ENCODE measurements at places on chromosomes 5 and 9.

GRCh38 chr5:157677931-157678330, 6.6 kb downstream of the C5orf52 start:
- DNase-seq: no peak

DNA sequence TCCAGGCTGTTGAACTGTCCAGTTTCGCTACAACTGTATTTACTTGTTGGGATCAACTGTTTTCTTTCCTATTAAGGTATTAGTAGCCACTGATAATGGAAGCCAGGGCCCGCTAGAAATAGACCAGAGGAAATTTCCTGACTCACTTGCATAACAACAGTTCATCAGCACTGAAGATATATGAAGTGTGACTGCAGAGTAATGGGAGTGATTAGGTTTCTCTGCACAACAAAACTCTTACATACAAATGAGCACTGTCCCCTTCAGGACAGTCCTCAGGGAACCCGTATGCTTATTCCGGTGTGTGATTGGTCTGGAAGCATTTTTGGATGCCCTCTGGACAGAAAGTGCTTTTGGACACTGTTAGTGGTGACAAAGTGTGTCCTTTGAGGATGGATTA, 55.3 kb downstream of the LIX1 start:
- no peak for DNase-seq

GRCh38 chr9:1414711-1415131, 364.6 kb downstream of the DMRT2 start:
- DNase-seq: no peak

- no peak for DNase-seq
Observed at GRCh38 chr9:128895556-128895955, 13.6 kb downstream of the LRRC8A start.

- DNase-seq: no peak
Observed at GRCh38 chr9:121154782-121155181, 46.9 kb downstream of the RAB14 start.

- no peak for DNase-seq
Observed at GRCh38 chr5:93675460-93676450, 65.6 kb downstream of the POU5F2 start.

GRCh38 chr5:54881286-54882005, 103.9 kb downstream of the ESM1 start:
- no peak for DNase-seq

DNA sequence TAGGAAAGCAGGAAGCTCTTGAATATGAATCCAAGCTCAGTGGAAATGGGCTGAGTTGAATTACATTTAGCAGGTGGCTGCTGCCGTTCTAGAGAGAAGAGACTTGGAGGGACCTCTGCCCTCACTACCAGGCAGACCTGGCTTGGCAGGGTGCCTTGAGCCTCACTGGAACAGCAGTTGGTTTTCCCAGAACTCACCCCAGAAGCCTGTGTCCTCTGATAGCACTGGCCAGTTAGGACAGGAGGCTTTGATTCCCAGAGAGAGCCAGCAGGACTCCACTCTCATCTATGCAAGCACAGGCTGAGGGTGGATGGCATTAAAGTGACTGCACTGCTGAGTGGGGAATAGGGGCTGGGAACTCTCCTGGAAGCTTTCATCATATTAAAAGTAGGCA, 54.8 kb downstream of the PWWP2A start:
- no peak for DNase-seq

DNA sequence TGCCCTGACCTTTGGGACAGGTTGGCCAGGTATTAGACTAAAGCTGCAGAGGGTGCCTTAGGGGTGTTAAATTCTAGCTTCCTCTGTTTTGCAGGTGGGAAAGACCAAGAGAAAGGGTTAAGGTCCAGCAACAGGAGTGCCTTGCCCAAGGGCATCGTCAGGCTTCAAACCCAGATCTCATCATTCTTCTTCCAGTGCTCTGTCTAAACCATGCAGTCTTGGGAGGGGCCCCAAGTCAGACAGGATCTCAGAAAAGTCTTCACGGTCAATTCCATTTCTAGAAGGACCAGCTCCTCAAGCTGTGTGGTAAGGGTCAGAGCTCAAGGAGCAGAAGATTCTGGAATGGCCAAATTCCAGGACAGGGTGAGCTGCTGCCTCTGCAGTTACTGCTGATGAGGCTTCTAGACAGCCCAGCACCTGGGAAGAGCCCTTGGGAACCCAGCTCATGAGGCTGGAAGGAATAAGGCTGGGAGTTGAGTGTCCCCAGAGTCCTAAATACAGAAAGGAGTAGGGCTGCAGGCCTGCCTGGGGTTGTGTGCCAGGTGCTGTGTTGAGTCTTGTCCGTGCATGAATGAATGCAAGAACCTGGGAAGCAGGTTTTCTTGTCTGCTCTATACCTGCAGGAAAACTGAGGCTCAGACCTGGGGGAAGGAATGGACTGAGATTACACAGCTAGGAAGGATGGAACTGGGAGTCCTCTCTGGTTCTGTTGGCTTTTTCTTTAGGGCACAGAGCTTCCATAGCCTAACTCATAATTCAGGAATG, 69.3 kb downstream of the WWC1 start:
- no peak for DNase-seq

DNA sequence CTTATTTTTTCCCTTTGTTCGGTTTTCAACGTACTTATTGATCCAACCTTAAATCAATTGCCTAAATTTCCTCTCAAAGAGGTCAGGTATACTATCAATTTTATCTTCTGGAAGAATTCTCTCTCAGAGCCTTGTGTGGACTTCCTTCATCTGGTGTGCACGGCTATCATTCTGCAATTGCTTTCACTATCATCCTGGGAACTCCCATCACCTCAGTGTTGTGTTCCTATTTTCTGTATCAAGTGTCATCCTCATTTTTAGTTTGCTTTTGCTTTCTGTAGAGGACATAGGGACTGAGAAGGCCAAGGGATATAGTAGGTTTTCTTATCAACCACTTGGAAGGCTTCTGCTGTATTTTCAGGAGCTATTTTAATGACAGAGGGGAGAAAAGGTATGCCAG, 11.3 kb downstream of the STOM start:
- no peak for DNase-seq

DNA sequence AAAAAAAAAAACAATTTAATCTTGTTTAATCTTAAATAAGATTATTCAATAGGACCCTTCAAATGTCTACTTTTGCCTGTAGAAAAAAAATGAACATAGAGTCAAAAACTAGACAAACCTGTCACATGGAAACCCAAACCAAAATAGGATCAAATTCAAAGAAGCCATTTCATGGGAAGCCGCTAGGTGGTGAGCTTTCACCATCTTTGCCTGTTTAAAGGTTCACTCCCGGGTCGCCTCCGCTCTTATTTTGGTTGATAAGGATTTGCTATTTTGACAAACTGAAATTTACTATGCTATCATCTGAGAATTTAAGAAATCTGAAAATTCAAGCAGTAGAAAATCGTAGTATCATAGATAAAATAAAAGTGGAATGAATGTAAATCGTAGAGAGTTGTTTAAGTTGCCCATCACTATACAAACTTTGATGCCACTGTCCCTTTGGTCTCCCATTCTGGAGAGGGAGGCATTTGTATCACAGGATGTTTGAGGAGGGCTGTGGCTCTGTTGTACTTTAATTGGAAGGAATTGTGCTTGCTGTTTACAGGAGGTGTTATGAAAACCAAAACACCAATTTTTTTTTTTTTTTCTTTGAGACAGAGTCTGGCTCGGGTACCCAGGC, 43.5 kb upstream of the DNAH5 start:
- no peak for DNase-seq

- DNase-seq: no peak
Observed at GRCh38 chr5:83377131-83377865, 94.2 kb upstream of the VCAN start.

GRCh38 chr9:110125207-110125751, 82.7 kb downstream of the C9orf152 start:
- DNase-seq: no peak

- no peak for DNase-seq
Observed at GRCh38 chr5:50744776-50745175, 78.3 kb downstream of the PARP8 start.

- DNase-seq: no peak
Observed at GRCh38 chr9:113998114-113998513, 80.0 kb downstream of the AMBP start.

DNA sequence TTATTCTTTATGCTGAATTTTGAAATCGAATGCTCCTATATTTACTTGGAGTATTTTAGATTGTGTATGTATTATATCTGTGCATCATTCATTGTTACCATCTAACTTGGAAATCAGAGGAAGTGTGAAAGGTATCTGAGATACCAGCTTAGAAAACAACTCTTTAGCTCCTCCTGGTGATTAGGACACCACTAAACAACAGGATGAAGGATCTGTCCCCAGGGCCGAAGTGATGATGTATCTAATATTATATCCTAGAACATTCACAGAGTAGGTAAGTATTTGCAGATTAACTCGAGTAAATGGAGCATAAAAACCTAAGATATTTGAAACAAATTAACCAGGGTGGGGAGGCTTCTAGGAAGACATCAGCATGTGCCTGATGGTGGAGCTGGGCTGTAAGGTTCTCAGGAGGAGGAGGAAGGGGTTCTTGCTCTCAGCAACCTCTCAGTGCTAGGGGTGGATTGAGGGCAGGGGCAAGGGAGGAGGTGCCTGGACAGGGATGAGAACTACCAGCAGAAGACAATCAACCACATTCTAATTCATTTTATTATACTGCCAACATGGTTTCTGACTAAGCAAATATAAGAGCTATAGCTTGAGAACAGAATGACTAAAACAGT, 2.6 kb upstream of the NFIL3 start:
- no peak for DNase-seq

GRCh38 chr5:42499016-42499415, 75.8 kb downstream of the GHR start:
- no peak for DNase-seq

DNA sequence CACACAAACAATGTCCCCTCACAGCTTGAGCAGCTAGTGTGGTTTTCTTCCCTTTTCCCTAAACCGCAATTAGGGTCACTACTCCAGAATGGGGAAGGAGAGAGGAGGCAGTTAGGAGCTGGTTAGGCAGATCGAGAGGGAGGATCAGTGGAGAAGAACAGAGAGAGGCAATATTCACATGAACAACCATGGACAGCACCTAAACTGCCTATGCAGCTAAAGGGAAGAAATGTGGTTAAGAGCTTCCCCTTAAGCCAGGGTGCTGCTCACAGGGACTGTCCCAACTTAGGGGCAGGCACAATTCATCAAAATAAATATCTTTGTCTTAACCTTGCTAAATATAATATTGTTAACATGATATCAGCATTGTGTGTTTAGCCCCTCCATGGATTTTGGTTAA, 359.3 kb upstream of the CDH18 start:
- DNase-seq: no peak

DNA sequence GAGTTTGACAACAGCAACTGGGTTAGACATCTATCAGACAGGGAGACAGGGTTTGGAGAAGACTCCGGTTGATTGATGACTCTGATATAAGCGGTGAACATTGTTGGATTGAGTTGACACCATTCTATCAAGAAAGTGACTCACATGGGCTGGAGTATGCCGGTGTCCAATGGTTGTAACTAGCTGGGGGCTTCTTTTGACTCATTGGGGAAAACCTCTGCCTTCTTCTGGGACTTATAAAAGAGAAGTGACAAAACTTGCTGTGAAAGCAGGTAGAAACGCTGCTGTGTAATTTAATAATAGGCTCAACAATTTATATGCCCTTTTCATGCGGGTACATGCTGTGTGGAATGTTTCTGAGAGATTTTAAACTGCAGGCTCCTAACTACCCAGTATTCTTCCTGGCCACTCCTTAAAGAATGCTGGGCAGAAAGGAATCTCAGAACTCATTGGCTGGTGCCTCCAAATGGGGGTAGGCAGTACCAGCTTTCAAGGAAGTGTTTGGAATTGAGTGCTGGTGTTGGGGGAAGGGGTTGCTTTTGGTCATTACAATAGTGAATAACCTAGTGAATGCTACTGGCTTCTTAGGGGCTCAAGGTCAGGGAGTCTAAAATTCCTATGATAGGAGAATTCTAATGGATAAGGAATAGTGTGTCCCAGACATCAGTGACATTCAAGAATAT, 43.9 kb downstream of the FYB1 start:
- no peak for DNase-seq

GRCh38 chr9:81380504-81381359, 308.6 kb downstream of the TLE1 start:
- DNase-seq: no peak

DNA sequence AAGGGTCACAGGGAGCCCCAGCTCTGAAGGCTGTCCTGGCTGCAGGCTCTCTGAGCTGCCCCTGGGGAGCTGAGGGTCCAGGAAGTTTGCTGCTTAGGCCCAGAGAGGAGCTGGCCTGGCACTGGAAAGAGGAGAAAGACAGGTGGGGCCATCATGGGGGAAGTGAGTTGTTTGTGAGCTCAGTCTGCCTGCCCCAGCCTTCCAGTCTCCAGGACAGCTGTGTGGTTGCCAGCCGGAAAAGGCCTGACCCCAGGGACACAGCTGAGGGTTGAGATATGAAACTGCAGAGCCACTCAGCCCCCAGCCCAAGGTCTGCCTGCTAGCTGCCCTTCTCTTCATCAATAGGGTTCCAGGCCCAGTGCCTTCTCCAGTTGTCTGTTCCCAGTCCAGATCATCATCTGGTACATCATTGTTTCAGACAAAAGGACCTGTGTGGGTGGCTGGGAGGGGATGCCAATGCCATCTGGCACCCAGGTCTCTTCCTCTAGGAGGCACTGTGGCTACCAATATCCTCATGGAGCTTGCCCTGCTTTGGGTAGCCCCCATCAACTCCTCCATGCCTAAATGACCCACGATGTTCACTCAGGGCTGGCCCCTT, 4.3 kb upstream of the DDX41 start:
- no peak for DNase-seq

DNA sequence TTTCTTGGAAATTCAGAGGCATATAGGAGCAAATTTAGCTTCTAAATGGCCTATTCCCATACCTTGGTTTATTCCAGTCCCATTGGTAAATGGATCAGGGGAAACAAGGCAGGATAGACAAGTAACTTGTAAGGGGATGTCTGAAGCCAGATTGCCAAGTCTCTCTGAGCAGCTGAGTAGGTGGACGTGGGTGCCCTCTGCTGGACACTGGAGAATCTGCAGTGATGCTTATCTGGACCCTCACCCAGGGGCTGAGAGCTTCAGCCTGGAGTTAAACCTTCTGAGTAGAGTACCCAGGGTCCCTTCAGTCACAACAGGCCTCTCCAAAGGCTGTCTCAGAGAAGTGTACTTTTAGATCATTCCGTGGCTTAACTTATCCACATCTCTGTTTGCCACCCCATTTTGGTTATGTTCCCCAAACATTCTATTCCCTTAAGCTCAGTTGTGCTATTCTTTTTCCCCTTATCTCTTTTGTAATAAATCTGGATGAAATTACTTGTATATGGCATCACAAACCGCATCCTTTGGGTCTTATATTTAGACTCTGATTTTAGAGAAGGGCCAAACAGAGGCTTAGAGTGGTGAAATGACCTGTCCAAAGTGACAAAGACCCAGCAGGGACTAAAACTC, 218.3 kb upstream of the GLRA1 start:
- DNase-seq: peak; percentile 9

DNA sequence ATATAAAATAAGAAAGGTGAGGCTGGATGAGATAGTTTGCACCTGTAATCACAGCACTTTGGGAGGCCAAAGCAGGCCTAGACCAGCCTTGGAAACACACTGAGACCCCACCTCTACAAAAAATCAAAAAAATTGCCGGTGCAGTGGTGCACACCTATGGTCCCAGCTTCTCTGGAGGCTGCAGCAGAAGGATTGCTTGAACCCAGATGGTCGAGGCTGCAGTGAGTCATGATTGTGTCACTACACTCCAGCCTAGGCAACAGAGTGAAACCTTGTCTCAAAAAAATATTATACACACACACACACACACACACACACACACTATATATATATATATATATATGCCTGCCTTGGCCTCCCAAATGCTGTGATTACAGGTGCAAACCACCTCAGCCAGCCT, 1.3 kb downstream of the SLC35D2 start:
- DNase-seq: no peak
